NCI-H748 treated with DMSO at 0.1 percent for 48 hours (cell line): ENCODE measurements at places on chromosomes 3 and 15.

DNA sequence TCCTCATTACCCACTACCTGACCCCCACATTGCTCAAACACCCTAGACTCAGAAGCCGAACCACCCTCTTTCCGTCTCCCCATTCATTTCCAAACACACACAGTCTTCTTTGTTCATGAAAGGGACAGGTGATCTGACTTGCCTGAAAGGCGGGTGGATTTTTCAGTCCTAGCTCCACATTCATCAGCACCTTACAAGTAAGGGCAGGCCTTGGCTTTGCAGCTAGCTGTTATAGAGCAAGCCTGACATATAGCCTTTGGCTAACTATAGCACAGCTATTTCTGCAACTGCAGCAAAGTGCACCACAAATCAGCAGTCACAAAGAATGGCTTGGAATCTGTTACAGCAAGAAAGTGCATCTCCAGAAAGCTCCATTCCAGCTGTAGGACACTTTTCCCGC is 139.8 kb downstream of the XXYLT1 start:
- DNase-seq: no peak

DNA sequence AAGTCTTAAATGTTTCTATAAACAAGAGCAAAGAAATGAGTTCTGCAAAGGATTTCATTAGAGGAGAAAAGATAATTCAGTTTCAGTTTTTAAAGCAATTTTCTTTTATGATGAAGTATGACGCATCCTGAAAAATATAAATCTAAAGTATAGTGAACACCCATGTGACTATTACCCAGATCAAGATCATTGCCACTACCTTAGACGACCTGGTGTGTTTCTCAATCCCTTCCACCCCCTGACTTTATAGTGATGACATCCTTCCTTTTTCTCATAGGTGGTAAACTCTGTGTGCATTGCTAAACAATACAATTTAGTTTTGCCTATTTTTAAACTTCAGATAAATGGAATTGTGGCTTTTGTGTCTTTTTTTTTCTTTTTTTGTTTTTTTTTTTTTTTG is 8.4 kb downstream of the STT3B start:
- DNase-seq: no peak

DNA sequence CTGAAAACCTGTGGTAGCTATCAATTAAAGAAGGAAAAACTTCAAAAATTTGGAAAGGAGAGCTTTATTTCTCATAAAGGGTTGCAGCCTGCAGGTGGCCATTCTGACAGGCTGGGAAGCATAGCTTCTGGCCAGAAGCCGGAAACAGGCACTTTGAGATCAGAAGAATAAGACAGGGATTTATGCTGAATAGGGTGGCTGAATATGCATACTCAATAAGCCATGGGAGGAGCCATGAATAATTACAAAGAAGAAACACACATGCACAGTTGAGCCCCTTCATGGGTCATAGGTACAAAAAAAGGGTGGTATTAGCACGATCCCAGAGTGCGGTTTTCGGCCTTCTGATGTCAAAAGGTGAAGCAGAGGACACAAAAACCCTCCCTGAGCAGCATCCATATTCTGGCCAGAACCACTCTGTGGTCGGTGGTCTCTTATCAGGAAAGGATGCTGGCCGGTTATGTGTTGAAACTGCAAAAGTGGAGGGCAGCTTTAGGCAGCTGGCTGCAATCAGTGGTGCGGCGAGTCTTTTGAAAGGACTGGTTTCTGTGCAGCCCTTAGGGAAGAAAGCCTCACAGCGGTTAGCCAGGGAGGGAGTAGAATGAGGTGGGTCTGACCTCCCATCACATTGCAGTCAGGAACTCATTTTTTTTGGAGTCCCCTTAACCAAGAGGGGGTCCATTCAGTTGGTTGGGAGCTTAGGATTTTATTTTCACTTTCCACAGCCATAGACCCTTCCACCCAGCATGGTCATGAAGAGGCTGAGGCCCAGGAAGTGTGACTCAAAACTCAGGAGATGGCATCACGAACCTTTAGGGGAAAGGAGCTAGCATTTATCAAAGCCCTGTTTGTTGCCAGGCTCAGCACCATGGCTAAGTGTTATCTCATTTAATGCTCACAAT is 34.7 kb upstream of the CCDC174 start:
- no peak for DNase-seq

DNA sequence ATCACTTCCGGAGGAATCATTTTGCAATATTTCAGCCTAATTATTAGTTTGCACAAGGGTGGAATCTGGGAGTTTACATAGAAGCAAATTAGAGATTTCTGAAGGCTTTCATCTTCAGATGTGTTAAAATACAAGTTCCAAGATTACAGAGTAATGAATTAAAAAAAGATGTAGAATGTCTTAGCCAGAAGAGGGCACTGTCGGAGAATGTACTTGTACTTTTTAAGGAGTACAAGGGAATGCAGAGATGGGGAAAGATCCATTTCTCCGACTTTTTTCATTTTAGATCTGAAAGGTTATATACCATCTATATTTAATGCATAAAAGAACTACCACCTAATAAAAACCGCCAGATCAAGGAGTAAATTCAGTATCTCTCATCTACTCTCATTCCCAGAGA is 43.1 kb upstream of the WDR5B start:
- no peak for DNase-seq

DNA sequence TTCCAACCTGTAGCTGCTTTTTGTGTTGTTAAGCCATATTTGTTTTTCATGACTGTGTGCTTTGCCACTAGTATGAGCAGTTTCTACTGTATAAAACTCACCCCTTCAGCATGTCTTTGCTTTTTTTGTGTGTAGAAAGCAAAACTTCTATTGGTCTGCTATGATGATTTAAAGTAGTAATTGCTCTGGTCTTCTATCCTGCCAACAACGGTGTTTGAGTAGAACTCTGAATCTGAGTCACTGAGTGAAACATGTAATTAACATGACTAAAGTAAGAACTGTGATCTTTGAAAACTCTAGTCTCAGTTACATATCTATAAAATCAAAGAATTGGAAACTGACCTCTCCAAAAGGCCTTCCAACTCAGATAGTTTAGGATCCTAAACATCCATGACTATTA is 133.6 kb downstream of the TPRG1 start:
- no peak for DNase-seq

- DNase-seq: no peak
Observed at GRCh38 chr3:36244728-36245127, 135.6 kb upstream of the STAC start.

GRCh38 chr15:72141171-72142084 is 23.2 kb downstream of the SENP8 start:
- no peak for DNase-seq

- DNase-seq: no peak
Observed at GRCh38 chr15:54150255-54150654, 172.0 kb downstream of the UNC13C start.

GRCh38 chr3:27729325-27729724 is 7.2 kb upstream of the EOMES start:
- DNase-seq: no peak

DNA sequence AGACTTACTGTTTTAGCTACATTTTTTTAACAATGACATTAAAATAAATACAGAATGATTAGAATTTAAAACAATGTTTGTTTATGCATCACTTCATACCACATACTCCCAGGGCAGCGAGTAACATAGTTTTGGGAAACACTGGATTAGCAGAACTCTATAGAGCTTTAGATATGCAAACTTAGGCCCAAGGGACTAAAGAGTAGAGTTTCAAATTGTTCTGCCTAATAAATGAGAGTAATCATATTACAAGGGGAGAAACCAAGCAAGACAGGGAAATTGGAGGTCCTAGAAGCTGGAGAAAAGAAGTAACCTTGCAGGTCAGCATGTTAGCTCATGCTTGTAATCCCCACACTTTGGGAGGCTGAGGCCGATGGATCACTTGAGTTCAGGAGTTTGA is 3.6 kb upstream of the DAZL start:
- no peak for DNase-seq

DNA sequence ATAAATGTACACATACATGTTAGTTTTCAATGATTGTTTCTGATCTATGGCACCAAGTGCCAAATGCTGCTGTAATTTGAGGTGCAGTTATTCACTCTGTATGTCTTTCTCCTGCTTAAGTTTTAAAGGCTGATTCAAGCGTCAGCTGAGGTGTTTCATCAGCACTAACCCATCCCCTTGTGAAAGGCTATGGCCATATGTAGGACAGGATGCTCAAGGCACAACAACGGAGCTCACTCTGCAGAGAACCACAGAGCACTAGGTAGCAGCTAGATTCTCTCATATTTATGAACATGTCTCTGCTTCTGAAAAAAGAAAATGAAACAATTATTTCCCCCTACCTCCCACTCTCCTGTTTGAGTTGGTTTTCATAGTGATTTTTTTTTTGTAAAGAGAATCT is 340.0 kb upstream of the TMCO5A start:
- no peak for DNase-seq
